ENCODE measurements at places on chromosomes 12 and 14.

GRCh38 chr12:76252031-76252430 lies 96.2 kb downstream of the BBS10 start:
- no peak for DNase-seq

DNA sequence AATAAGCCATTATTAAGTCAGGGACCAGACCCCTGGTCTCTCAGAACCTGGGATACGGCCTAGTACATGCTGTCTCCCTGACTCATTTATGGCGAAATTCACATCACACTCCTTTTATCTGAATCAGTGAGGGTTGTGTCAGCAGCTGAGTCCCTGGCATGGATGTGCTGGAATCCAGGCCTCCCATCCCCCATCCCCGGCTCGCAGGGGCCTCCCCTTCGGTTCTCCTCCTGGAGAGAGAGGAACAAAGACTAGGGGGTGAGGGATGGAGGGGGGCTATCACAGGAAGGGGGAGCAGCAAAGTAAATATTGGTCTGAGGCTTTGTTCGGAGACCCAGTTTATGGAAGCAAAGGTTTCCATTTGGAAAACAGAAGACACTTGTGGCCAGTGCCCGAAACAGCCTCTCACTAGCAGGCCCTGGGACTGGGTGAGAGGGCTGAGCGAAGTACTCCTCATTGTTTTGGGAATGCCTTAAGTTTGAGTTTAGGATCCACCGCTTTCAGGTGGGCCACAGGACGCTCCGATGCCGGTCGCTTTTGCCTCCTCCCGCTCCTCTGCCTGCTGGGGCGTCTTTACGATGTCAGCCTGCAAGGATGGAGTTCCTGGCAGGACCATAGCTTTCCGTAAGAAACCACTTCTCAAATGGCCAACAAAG lies 145.0 kb downstream of the PRKCH start:
- peak; percentile 3 for DNase-seq

GRCh38 chr14:69002069-69002468 lies 23.0 kb upstream of the ACTN1 start:
- no peak for DNase-seq

DNA sequence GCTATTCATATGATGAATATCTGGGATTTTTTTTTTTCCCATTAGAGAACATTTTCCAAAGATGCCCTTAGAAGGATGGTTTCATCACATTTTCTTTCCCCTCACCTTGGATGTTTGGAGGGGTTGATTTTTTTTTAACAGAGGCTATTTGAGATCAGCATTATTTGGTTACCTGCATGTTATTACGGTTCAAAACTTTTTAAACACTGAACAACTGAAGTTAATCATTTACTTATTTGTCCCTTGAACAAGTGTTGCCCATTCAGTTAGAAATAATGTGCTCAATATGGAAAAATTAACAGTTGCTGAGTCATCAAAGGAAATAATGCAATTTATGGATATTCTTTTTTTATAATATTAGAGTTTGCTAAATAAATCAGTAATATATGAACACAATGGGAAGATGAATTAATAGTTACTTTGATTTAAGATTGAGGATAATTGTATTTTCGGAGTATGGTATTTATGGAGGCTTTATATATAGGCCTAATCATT lies 26.7 kb downstream of the CNTN1 start:
- DNase-seq: no peak

DNA sequence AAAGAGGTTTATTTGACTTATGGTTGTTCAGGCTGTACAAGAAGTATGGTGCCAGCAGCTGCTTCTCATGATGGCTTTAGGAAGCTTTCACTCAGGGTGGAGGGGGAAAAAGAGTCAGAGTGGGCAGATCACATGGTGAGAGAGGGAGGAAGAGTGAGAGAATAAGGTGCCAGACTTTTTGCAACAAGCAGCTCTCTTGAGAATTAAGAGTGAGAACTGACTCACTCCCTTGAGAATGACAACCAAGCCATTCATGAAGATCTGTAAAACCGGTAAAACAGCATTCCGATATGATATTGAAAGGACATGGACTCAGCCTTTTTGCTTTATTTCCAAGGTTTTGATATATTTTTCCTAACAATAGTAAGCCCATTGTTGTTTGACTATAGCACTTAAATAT lies 501.2 kb downstream of the GALC start:
- no peak for DNase-seq

DNA sequence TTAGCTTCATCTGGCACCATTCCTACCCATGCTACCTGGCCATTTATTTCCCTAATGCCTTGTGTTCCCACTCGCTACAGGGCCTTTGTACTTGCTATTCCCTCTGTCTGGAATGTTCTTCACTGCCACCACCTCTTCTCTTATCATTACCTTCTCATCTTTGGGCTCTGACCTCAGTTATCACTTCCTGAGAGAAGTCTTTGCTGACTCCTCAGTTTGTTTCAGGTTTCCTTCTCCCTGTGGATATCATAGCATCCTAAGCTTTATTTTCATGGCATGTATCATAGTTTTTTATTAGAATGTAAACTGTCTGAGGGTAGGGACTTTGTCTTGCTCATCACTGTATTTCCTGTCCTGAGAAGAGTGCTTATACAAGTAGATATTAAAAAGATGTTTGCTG lies 29.7 kb downstream of the SPATS2 start:
- DNase-seq: no peak

DNA sequence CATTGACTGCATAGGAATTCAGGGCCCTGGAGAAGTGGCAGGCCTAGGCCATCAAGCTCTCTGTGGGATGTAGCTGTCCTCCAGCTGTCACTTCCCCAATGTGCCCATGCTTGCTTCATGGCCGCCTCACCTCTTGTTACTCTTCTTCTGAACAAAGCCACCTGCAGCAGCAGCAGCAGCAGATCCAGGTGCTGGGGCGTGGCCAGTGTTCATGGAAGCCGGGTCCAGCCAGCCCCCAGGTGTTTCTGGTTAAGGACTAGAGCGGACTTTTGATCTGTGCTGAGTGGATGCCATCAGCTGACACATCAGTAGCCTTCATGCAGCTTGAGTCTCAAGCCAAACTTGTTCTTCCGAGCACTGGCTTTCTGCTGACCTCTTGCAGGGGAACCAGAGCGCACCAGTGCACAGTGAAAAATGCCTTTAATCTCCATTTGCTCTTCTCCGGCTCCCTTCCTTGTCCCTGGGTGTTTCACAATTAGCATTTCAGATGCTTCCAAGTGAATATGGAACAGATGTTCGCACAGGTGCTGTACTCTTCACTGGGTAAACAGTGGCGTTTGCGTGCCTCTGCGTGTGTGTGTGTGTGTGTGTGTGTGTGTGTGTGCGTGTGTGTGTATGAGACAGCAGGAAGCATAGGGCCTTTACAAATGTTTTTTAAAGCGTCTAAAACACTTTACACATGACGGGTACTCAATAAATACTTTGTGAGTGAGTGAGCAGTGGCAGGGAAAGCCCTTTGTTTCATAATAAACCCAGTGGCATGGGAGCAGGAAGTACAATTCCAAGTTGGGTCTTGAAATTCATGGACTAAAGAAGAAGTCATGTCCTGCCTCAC lies 20.1 kb downstream of the TPCN1 start:
- DNase-seq: no peak

DNA sequence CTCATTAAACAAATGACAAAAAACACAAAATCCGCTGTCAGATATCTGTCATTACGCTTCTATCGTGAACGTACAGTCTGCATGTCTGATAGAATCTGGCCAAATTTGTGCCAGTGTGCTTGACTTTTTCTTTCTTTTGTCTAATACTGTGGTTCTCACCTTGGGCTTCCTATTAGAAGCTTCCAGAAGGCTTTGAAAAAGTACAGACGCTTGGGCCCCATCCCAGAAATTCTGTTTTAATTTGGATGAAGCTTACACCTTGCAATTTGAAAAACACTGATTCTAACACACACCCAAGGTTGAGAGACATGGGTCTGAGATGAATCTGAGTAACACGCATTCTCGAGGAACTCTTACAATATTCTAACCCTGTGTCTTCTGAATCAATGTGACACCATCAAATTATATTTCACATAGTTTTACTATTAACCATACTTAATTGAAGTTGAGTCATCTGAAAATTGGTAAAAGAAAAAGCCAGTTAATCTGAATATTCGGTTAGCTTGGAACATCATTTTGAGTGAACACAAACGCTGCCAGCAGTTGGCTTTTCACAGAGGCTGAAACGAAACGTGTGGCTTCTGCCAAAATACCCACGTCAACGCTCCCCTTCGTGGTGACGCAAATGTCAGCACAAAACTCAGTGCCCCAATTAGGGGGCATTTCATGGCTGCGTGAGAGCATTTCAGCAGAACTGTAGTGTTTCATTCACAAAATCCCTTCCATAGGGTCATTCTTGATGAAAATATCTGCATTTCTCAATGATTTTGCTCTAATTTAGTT lies 420.5 kb downstream of the TMEM132D start:
- no peak for DNase-seq

DNA sequence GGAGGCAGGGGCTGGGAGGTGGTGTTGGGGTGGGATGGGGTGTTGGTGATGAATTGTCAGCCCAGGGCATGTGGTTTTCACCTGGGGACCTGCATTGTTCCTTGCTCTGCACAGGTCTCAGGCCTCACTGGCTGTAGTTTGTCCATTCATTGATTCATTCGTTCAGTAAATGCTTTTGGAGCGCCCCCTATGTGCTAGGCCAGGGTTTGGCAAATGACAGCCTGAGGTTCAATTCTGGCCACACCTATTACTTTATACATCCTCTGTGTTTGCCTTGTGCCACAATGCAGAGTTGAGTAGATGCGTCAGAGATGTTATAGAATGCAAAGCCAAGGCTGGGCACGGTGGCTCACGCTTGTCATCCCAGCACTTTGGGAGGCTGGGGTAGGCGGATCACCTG lies 4.7 kb downstream of the ADCK1 start:
- peak; percentile 38 for DNase-seq

- DNase-seq: no peak
These were observed 126.6 kb downstream of the SCARB1 start for GRCh38 chr12:124737040-124737419.

DNA sequence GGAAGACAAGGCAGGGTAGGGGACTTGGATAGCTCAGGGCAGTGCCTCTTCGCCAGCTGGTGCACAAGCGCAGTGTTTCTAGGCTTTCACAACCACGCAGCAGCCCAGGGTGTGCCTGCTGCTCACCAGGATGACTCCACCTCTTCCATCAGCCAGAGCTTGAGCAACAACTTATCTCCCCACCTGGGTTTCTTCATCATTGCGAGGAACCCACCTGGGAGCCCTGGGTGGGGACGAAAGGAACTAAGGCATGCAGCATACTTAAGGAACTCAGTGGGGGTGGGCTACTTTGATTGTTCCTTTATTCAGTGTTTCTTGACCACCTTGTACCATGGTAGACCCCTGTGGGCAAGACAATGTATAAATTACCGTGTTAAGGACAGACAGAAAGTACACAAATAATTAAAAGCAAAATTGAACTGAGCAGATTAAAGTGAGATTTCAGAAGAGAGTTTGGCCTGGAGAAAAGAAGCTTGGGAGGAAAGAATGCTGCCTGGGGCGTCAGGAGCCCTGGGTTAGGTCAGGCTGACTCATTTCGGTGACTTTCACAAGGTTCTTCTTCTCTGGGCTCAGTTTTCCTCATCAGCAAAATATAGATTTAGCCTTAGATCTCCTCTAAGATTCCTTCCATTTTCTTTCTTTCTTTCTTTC lies 22.9 kb downstream of the KRT18 start:
- DNase-seq: no peak

- DNase-seq: no peak
These were observed 169.9 kb downstream of the KTN1 start for GRCh38 chr14:55749946-55750345.

GRCh38 chr12:3200032-3200617 lies 122.9 kb downstream of the TSPAN9 start:
- peak; percentile 19 for DNase-seq

DNA sequence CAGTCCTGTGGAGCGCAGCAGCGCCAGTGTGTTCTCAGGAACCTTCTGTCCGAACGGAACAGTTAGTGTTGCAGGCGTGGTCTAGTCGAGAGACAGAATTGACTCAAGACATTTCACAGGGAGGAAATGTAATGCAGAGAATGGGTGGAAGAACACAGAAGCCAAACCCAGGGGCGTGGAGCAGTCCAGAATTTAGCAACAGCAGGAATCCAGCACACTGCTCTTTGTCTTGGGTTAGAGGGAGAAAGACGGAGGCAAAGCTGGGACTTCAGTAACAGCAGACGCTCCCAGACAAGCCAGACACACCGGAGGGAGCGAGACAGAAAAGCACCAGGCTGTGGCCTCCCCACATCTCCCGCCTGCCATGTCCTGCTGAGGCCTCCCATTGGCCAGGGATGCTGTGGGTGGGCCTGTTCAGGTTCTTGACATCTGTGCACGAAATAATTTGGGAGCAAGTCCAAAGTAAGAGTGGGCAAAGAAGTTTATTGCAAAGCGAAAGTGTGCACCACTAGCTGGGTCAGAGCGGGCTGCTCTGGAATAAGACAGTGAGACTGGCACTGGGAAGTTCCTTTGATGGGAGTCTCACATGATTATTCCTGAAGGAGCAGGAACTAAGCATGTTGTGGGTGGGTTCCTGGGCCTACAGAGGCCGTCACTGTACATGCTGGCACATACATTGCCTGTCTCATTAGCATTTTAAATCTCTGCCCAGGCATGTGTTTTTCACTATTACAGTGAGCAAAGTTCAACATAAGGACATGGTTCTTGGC lies 339.3 kb upstream of the SFSWAP start:
- DNase-seq: no peak

DNA sequence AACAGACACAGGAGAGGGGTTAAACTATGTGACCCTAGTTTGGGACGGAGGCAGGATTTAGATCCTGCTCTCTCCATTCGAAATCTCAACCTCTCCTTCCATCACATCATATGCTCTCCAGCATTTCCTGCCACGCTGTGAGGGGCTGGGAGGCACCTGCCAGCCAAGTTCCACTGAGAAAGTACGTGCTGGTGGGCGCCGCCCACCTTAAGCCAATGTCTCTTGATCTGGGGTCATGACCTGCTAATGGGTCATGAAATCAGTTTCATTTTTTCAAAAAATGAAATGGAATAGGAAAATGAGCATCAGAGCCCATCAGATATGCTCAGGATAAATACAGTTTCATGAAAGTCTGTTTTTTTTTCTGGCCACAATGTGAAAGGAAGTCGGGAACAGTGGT lies 7.2 kb downstream of the MCRS1 start:
- DNase-seq: no peak

- DNase-seq: no peak
These were observed 231.2 kb upstream of the DCN start for GRCh38 chr12:91413581-91414546.

GRCh38 chr14:61749867-61750266 lies 12.4 kb upstream of the SNAPC1 start:
- DNase-seq: no peak

DNA sequence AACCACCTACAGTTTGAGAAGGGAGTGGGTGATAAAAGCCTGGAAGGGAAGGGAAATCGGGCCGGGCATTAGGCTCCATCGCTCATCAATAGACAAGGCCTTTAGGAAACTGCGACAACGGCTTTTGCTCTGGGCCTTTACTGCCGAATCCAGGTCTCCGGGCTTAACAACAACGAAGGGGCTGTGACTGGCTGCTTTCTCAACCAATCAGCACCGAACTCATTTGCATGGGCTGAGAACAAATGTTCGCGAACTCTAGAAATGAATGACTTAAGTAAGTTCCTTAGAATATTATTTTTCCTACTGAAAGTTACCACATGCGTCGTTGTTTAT lies 261 bp upstream of the RNU7-1 start:
- peak; percentile 72 for DNase-seq
